ENCODE measurements at places on chromosomes 4 and X. TPM values are rescaled to one million over a fixed set of nuclear protein-coding genes. Genes with fewer than 3 reads are reported as not detected.
A peak's percentile ranks its signal among the peaks of the same experiment; 100 is the strongest.

- peak; percentile 13 for DNase-seq
Observed at GRCh38 chrX:25968920-25969319, 169.2 kb upstream of the MAGEB18 start.

- DNase-seq = no peak
Observed at GRCh38 chr4:10079256-10079655, 37.3 kb downstream of the WDR1 start.

DNA sequence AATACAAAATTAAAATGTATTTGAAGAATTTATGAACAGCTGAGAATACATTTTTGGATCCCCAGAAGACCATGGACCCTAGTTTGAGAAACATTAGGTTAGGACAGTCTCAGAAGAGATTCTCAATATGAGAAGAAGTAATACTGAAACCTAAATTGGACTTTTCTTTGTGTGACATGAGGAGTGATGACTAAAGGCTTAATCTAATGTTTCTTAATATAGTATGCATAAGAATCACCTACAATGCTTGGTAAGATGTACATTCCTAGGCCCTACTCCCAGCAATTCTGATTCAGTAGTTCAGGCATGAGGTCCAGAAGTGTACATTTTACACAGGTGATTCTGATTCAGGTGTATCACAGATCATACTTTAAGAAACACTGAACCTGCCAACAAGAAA is 31.6 kb upstream of the HUWE1 start:
- no peak for DNase-seq

- no peak for DNase-seq
Observed at GRCh38 chr4:187840814-187841213, 154.8 kb upstream of the ZFP42 start.

DNA sequence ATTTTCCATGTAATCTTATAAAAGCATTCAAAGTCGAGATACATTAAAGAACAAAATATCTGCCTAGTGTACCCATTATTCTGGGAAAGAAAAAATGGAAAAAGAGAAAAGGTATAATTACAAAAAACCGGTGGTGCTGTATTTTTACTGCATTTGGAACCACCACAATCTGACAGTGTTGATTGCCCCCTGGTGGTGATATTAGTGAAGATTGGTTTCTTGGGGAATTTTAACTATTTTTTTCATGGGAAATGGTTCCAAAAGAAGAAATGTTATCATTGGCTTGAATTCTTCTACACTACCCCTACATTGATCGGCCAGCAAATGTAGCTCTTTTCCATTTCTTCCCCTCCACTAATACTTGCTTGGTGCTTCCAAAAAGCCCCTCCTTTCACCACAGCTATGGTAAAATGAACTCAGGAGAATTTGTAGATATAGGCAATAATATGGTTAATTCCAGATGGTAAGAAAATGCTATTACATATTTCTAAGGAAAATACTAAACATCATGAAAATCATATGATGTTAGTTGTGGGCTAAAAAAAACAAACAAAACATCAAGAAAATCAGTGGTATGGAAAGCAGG is 50.0 kb downstream of the COX18 start:
- DNase-seq = peak; percentile 24

GRCh38 chr4:32163125-32163524 is 1443.0 kb downstream of the PCDH7 start:
- no peak for DNase-seq

GRCh38 chrX:135605906-135606305 is 85.4 kb downstream of the INTS6L start:
- DNase-seq = no peak

DNAAF6 gene
- total RNA-seq = not detected

GRID2 gene
- not detected for total RNA-seq

GRCh38 chr4:60780874-60781273 is 419.3 kb upstream of the ADGRL3 start:
- DNase-seq = no peak

Measured in activated CD8-positive, alpha-beta T cell treated with anti-CD3 and anti-CD28 coated beads for 36 hours (primary cell).